ENCODE measurements at places on chromosomes 13 and 19.

- no peak for DNase-seq
Measured at GRCh38 chr13:72180253-72180952, 313.4 kb upstream of the DACH1 start.

DNA sequence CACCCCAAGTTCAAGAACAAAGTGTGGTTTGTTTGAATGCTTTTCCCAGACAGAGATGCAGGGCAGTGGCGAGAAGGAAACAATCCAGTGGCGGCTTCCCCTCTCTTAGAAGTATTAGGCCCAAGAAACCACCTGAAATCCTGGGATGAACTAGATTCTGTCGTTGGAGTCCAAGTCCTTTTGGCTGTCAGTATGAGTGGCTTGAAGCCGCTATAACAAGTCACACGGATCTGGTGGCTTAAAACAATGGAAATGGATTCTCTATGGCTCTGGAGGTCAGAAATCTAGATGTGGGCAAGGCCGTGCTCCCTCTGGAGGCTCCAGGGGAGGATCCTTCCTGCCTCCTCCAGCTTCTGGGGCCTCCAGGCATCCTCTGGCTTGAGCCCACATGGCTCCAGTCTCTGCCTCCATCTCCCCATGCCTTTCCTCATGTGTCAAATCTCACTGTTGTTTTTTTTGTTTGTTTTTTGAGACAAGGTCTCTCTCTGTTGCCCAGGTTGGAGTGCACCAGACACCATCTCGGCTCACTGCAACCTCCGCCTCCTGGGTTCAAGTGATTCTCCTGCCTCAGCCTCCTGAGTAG is 97.7 kb downstream of the GNG7 start:
- no peak for DNase-seq

- DNase-seq = no peak
Measured at GRCh38 chr19:43784981-43785808, 4.4 kb upstream of the KCNN4 start.

DNA sequence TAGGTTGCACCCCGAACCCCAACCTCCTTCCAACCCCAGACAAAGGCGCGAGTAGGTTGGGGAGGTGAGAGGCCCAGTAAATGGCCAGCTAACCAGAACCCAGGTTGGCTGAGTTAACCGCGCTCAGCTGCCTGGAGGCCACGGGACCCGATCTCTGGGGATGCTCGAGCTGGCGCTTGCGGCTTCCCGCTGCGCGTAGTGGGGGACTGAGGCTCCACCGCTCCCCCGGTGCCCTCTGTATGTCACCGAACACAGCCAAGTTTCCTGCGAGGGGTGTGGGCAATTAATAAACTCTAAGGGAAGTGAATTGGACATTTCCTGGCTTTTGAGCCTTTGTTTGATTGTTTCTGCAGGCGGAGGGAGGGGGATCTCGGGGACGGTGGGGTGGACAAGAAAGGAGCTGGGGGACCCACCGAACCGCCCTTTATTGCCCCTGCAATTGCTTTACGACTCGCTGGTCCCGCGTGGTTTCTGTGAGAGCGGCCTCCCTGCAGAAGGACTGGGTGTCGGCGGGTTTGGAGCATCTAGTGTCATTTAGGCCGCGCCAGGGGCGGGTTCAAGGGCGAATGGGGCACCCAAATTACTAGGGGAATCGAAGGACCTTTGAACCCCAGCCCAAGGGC is 3.5 kb upstream of the ZIC5 start:
- no peak for DNase-seq
